Left ventricle myocardium inferior (tissue), 1 donor: ENCODE measurements at places on chromosomes 5 and 9.

DNA sequence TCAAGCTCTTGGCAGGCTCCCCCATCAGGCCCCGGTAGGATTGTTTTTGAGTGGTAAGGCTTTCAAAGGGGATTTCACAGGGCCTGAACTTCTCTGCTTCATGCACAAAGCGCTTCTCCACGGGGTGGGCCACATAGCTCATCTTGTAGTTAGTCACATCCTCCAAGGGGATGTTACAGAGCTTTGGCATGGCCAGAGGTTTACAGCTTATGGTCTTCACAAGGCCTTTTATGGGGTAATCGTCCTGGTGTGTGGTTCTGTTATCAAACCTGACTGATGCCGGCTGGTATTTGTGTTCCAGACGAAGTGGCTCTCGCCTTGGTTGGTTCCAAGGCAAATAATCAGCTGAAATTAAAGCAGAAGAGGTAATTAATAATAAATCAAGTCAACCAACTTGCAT is 104.3 kb downstream of the SAXO1 start:
- no peak for DNase-seq

DNA sequence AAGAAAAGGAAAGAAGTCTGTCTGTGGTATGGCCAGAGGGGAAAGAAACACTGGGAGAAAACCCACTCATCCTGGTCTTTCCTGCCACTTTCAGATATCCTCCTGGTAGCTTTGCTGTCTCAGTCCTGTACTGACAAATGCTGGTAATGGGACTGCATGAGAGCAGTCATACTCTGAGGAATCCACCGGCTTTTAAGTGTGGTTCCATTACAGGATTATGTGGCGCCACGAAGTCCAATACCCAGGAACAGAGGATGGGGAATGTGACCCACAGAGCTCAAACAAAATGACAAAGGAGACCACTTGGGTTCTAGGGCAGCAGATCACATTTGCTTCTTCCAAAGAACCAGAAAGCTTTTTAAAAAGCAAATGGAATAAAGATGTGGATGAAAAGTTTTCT is 26.3 kb upstream of the FBP1 start:
- DNase-seq, result no peak

- DNase-seq, result no peak
Measured at GRCh38 chr5:148972974-148973374, 89.9 kb downstream of the SH3TC2 start.

DNA sequence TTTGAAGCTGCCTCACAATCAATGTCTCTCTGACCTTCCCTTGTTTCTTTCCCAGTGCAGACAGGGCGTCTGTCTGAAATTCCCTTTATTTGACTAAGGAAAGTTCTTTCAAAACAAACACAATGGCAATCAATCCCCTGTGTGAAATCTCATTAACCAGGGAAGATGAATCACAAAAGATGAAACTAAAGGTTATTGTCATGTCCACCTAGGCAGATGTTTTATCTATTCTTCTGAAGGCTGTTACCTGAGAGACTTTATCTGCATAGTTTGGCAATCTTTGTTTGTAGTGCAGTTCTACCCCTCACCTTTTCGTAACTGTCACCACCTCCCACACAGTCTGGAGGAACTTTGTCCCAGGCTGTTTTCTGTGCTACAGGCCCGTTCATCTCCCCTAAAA is 217.5 kb upstream of the RIOK2 start:
- no peak for DNase-seq

DNA sequence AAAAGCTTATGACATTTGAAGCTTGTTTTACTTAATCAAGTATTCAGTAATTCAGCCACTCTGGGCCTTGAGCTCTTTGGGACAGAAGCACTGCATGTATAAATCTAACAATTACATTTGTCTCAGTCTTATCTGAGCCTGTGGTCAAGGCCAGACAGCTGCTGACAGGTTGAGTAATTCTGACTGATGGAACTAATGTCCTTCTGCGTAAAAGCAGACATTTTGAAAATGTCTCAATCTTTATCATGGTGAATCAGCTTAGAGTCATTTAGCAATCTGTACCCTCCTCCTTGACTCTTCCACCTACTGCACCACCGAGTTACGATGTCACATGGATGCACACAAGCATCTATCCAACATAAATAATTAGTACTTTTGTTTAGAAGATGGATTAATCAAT is 400.0 kb downstream of the ARRDC3 start:
- no peak for DNase-seq

DNA sequence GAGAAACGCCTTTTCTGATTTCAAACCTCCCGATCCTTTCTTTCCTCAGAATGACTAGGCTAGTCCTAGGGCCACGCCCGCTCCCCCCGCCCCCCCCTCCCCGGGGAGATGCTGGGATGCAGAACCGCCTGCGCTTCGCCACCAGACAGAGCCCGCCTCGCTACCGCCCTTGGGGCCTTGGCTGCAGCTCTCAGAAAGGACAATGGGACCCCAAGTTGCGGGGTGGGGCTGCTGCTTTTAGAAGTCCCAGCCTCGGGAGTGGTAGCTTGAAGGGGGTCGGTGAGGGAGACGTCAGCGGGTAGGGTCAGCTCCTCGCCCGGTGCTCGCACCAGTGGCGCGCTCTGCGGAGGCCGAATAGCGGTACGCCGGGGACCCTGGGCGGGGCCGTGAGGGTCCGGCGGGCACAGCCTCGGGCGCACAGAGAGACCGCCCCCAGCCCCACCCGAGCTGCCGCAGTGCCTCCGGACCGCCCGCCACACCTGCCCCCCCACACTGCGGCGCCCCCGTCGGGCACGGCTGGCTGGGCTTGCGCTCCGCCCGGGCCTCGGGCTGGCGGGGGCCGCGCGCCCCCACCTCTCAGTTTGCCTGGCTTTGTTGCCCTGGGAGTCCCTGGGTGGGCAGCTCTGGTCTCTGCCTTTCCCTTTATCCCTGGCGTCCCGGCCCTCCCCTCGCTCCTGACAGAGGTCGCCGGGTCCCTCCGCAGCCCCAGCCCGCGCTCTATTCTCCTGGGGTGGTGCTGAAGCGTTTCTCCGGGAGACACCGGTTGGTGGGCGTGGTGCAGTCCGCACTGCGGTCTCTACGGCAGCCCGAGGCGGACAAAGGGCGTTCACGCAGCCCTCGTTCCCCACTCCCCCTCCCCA is 1.2 kb downstream of the MAP1B start:
- DNase-seq, result peak; percentile 87

DNA sequence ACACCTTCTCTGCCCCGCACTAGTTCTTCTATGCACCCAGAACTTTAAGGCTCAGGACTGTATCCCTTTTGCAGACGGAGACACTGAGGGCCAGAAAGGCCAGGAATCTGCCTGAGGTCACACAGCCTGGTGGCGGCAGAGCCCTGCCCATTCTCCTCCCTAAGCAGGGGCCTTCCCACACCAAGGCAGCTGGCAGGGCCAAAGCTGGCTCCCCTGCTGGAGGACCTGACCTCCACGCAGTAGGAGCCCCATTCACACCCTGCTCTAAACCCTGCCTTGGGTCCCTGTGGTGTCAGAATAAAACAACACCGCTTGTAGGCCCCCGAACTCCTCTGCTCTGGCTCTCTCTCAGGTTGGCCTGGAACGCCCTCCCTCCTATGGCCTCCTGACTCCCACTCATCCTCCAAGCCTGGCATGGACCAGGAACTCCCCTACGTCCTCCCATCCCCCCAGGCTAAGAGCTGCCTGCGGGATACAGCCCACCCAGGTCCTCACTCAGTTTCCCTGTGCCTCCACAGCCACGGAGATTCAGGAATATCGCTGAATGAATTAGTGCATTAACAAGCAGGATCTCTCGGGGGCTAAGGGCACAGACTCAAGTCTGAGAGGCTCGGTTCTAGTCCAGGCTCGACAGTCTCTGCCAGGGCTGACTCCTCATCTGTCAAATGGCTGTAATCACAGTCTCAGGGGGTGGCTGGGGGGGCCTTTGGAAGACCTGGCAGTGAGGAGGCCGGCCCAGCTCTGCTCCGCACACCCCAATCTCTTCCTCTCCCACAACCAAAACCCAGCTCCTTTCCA is 2.8 kb downstream of the ST6GALNAC6 start:
- no peak for DNase-seq

DNA sequence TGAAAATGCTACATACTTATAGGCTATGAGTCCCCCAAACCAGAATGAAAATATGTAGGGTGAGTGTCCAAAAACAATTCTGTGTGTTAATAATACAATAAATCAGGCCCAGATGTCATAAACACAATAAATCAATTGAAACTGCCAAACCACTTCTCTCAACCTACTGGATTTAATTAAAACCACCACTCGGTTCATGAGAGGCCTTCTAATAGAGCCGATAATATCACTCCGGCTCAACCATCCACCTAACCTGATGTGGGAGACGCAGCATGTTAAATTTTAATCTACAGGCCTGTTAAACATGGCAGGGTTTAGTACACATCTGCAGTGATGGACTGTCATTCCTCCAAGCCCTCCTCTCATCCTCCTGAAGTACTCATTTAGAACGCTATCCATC is 734.5 kb upstream of the ZNF608 start:
- no peak for DNase-seq

GRCh38 chr5:160082614-160083500 is 36.4 kb downstream of the PWWP2A start:
- no peak for DNase-seq

DNA sequence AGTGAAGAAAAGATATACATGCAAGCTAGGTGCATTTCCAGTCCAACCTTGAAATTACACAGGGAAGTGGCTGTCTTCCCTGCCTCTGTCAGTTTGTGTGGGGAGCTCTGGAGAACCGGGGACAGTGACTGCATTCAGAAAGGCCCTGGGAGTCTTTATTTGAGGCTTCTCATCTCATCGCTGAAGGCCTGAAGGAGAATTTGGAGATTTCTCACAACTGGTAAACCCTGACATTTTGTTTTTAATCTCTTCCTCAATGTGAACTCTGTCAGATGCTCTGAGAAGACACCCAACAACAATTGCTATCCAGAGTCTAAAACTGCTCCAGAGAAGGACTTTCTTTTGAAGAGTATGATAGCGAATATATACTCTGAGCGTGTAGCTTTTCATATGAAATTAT is 33.0 kb downstream of the MACIR start:
- no peak for DNase-seq

DNA sequence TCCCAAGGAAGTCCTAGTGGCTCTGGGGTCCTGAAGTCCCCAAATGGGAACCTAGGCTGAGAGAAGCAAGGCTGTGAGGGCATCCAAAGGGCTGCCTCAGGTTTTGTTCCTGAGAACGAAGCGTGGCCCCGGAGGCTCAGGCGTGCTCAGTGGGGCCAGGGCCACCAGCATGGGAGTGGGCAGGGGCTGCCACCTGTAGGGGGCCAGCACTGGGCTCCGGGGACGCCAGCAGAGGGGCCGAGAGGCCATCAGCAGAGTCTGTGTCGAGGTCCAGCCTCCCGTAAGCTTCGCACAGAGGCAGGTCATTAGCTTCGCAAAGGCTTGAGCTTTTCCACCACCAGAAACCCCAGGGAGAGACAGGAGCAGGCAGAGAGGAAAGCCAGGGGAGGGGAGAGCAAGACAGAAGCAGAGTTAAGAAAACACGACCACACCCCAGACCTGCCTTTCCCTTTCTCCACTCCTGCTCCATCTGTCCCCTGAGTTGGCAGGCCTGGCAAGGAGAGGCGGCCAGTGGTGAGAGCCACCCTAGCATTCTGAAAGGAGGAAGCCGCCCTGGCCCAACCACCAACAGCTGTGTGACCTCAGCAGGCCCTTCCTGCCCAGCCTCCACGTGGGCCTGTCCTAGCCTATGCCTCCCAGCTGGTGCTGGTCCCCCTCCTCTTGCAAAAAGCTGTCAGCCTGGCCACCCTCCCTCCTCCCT is 5.5 kb upstream of the SURF6 start:
- peak; percentile 62 for DNase-seq

DNA sequence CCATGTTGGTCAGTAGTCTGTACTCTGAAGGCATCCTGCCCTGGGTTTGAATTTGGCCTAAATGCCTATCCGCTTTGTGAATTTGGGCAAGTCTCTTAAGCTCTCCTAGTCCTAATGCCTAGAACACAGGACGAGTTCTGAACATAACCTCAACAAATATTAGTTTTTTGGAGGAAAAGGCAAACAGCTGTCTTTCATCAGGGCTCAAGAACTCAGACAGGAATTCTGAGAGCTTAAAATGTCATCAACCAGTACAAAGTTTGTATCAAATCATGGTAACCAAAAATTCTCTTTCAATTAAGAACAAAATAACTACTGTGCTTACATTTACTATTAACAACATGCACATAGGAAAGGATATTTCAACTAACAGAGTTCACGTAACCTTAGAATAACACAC is 182.5 kb upstream of the PPP1R2B start:
- DNase-seq, result no peak

GRCh38 chr9:135090547-135090946 is 3.1 kb downstream of the OLFM1 start:
- no peak for DNase-seq

DNA sequence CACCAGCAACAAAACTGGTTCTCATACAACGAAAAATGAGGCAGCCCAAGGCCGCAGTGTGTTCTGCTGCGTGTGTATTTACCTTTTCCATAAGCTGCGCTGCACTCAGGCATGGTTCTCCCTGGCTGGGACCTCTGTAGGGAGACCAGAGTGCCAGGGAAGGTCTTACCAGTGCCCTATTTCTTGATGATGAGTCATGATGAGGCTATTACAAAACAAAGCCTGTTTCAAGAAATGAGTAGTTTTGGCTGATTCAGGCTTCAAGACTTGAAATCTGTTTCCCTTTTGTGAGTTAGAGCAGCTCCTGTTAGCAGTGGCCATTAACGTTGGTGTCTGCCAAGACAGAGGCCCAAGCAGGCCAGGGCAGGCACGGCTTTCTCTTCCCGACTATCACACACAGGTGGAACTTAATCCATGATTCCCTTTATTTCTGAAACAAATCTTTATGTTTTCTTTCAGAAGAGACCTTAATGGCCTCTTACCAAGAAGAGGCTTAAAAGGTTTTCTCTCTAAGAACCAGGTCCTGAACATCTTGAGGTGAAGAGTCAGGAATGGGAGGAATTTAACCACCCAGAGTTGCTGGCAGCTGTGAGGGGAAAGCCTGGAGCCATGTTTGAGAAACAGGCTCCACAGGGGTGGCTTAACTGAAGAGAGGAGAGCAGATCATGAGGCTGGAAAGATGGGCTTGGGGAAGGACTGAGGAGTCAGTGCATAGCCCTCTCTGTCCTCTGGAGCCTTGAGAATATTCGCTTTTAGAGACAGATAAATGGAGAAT is 41.4 kb upstream of the TIFAB start:
- DNase-seq, result no peak

- DNase-seq, result no peak
Measured at GRCh38 chr5:136246122-136246521, 53.2 kb upstream of the SMIM32 start.

DNA sequence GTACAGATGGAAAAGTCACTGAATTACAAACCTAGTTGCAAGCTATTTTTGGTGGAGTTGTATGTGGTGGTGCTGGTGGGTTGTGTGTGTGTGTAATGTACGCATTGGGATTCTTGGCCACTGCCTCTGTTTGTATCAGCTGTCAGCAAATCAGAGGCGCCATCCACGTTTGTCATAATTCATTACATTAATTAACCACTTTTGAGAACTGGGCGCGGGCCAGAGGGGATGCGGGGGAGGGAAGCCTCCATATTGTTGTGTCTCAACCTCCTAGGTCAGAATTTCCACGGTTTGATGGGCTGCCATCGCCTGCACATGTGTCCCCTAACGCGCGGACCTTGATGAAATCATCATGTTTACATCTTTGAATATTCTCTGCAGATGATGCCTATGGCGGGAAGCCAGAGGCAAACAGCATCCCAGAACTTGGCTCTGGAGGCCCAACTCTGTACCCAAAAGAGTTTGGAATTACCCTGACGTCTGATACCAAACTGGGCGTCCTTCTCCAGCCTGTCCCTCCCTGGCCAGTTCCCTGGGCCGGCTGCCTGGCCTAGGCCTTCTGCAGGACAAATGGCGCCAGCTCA is 54.9 kb downstream of the FGF18 start:
- DNase-seq, result no peak
